Amniotic epithelial cell (primary cell): ENCODE measurements at places on chromosomes 16 and 17.

DNA sequence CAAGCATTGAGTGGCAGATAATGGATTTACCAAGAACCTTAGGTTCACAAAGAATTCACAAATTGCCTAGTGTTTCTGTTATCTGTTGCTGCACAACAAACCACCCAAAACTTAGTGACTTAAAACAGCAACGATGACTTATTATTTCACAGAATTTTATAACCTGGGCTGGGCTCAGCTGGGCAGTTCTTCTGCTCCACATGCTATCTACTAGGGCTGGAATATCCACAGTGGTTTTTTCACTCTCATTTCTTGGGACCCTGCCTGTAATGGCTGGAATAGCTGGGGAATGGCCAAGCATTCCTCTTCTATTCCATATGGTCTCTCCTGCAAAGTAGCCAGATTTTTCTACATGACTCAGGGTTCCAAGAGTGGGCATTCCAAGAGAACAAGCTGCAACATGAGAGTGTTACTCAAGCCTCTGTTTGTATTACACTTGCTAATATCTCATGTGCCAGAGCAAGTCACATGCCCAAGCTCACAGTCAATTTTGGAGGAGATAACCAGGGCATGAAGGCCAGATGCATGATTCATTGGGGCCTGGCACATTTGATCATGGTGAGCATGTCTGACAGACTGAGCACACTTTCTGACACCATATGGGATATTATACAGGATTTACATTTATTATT is 4.9 kb upstream of the PSMD7 start:
- DNase-seq: peak; percentile 33

DNA sequence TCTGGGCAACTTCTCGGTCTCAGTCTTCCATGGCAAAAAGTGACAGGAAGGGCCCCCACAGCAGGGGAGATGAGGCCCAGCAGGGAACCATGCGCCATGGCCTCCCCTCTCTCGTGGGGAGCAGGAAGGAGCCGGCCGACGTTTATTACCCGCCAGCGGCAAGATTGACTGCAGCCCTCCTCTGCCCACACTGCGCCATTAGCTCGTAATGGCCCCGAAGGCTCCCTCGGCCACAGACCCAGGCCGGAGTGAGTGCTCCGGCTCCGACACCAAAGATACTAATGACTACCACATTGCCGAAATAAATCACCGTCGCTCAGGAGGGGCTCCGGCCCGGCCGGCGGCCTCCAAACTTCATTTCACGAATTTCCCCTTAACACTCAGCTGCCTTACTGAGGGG is 226.9 kb downstream of the C16orf78 start:
- no peak for DNase-seq

- DNase-seq: no peak
Measured at GRCh38 chr17:7407485-7408251, at the start of gene NLGN2. NLGN2 (plus strand) TSS chr17:7407845; CDS start chr17:7408256, 411 bp downstream.

DNA sequence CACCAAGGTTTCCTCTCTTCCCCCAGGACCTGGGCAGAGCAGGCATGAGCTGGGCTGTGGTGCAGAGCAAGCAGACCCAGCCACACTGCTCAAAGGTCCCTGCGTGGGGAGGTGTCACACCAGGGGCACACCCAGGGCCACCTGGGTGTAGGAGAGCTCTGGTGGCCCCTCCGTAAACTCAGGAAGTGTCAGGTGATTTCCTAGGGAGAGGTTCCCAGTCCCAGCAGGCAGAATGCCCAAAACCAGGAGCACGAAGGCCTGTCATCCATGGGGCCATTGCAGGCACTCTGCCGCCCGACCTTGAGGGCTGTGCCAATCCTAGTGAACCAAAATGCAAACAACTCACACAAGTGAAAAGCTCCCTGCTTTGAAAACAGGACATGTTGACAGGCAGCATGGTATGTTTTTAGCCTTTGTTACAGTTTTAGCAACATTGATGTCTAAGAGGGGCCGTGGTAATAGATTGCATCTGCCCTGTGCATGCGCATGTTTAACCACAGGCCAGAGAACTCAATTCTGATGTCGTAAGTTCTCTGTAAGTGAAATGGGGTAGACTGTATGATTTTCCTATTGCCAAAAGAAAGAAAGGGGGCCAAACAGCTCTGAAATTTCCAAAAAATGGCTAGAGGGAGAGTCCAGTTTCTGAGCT is 21.3 kb downstream of the CIBAR2 start:
- DNase-seq: peak; percentile 82

- no peak for DNase-seq
Measured at GRCh38 chr17:81428121-81428515, 32.9 kb downstream of the BAHCC1 start.

DNA sequence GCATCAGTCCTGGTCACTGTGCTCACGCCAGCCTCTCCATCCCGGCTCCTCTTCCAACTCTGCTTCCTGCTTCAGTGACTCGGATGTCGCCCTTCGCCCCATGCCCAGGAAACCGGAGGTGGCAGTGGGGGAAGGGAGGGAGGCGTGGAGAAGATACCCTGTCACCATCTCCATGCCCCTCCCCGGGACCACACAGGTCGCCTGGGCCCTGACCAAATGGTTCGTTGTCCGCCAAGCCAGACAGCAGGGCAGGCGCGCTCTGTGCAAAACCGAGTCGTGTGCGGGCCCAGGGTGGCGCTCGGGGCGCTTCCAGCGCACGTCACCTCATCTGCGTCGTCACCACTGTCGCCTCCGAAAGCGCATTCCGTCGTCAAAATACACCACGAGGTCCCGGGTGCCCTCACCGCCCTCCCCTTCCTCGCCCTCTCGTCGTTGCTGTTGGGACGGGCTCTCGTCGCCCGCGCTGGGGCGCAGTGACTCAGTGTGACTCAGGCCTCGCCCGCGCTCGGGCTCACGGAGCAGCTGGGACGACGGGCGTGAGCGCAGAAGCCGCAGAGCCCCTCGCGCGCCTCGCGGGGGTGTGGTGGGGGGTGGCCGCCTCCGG is 39.2 kb downstream of the ZNF778 start:
- DNase-seq: no peak

- DNase-seq: no peak
Measured at GRCh38 chr17:47882695-47883588, 13.1 kb upstream of the SP2 start.

DNA sequence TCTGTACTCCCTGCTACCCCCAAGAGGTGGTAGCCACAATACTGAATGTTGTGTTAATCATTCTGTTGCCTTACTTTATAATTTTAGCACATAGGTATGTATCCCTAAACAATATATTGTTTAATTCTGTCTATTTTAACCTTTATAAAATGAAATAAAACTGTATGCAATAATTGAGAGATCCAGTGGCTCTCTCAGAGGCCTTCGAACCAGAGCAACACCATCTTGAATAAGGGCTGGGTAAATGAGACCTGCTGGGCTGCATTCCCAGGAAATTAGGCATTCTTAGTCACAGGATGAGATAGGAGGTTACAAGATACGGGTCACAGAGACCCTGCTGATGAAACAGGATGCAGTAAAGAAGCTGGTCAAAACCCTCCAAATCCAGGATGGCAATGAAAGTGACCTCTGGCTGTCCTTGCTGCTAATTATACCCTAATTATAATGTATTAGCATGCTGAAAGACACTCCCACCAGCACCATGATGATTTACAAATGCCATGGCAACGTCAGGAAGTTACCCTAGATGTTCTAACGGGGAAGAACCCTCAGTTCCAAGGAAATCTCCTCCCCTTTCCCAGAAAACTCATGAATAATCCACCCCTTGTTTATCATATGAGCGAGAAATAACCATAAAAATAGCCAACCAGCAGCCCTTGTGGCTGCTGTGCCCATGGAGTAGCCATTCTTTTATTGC is 2.0 kb upstream of the CANT1 start:
- no peak for DNase-seq

DNA sequence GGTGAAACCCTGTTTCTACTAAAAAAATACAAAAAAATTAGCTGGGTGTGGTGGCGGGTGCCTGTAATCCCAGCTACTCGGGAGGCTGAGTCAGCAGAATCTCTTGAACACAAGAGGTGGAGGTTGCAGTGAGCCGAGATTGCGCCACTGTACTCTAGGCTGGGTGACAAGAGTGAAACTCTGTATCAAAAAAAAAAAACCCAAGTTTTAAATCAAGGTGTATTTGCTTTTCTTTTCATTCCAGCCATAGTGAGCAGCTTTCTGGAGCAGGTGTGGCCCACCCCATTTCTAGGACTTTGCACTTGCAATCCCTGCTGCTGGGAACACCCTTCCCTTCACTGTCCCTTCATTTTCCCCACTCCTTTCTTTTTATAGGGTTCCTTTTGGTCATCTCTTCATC is 28.8 kb downstream of the TMEM238L start:
- no peak for DNase-seq

DNA sequence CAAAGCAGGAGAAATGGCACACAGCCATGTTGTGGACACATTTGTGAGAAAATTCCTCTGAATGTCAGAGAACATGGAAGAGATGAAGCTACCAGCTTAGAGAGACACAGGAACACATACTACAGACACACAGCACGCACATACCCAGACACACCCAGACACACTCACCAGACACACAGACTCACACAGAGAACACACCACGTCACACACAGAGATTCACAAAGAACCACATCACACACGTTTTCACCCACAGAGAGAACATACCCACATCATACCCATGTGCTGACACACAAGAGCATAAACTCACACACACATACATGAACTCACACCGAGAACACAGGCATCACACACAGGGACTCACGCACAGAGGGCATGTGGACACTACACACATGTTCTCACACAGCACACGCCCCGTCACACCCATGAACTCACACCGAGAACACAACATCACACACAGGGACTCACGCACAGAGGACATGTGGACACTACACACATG is 124.9 kb downstream of the METRNL start:
- DNase-seq: no peak

GRCh38 chr16:76780556-76780955 is 410.4 kb upstream of the MON1B start:
- peak; percentile 94 for DNase-seq

- DNase-seq: peak; percentile 13
Measured at GRCh38 chr17:10360578-10360977, 12.2 kb downstream of the MYH13 start.

GRCh38 chr17:48791128-48792032 is 25.6 kb downstream of the TTLL6 start:
- peak; percentile 80 for DNase-seq

- peak; percentile 7 for DNase-seq
Measured at GRCh38 chr17:64358261-64358788, 32.3 kb downstream of the PECAM1 start.

- DNase-seq: peak; percentile 75
Measured at GRCh38 chr17:40850293-40850972, 16.6 kb downstream of the KRT12 start.

DNA sequence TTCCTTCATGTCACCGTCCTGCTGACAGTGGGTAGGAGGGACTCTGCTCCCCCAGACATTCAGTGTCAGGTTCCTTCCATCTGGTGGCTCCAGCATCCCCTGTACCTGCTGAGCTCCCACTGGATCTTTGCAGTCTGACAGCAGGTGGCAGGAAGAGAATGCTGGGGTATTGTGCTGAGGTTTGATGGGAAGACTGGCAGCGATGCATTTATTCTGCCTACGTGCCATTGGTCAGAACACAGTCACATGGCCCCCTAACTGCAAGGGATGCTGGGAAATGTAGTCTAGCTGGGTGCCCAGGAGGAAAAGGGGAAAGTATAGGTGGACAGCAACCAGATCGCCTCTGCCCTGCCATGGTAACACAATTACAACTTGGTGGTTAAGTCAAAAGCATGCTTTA is 44.4 kb downstream of the IRX3 start:
- DNase-seq: no peak

GRCh38 chr16:64313726-64314125 is 808.1 kb downstream of the CDH11 start:
- DNase-seq: no peak

DNA sequence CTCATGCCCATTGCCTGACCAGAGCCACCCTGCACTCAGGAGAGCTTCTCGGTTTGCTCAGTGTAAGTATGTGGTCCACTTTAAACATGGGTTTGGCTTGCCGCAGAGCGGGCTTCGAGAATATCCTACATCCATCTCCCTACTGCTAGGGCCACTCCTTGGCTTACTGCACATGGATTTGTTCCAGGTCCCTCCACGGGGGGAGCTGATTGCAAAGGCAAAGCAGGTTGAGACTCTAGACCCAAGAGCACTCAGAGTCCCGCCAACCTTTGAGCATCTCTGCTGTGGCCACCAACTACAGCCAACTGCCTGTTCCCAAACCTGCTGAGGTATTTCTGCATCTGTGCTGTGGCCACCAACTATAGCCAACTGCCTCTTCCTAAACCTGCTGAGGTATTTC is 26.4 kb downstream of the RNF135 start:
- no peak for DNase-seq

DNA sequence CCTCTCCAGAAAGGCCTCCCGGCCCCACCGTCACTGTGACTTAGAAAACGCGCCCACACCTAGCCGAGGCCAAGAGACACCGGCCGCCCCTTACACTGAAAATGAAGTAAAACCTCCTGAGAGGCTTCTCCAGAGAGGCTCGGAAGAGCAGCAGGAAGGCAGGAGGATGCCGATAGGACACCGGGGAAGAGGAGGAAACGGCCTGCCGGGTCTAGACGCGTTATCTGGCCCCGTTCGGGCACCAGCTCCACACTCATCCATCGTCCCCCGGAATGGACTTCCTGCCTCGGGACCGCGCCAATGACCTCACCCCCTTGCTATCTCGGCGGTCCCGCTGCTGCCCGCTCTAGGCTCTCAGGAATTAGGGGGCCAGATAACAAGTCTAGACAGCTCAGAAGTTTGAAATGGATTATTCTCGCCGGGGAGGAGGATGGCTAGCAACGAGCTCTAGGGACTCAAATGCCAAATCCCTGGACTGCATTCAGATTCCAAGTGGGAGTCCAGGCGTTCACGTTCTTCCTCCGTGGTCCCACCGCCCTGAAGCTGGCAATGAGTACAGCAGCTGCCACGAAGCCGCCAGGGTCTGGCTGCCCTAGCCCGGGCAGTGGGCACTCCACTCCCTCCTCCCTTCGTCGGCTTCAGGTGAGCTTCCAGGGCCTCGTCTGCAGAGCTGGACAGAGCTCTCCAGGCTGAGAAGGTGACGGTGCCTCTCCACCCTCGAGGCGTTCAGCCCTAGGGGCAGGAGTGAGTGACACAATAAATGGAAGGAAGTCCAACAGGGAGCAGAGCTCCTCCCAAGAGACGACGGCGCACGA is 350.9 kb downstream of the FOXL1 start:
- DNase-seq: peak; percentile 94

- no peak for DNase-seq
Measured at GRCh38 chr16:49462362-49462988, 88.9 kb downstream of the C16orf78 start.

DNA sequence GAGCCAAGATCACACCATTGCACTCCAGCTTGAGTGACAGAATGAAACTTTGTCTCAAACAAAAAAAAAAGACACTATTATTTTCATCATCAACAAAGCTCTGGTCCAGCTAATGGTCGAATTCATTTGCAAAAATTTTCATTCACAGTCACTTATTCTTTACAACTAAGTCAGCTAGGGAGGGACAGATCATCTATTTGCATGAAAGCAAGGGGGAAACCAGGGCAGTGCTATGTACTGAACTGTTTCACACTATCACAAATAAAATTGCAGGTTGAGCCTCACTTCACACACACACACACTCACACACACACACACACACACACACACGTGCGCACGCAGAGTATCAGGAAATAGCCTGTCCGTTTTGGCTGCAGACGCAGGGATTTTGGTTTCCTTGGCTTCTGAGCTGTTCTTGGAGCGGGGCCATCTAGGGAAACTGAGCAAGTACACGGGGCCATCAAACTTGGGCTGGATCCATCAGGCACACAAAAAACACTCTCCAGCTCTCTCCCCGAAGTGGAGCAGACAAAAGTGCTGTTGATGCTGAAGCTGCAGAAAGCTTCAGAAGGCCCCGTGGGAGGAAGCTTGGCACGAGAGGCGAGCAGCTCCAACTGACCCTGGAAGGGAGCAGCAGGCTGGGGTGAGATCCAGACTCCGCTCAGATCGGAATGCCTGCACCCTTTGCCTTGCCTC is 44.3 kb upstream of the HELZ start:
- DNase-seq: peak; percentile 33

GRCh38 chr17:57940653-57941329 is 14.4 kb downstream of the CUEDC1 start:
- DNase-seq: no peak
